ENCODE measurements at places on chromosomes 2 and 18.
A peak's percentile ranks its signal among the peaks of the same experiment; 100 is the strongest.

DNA sequence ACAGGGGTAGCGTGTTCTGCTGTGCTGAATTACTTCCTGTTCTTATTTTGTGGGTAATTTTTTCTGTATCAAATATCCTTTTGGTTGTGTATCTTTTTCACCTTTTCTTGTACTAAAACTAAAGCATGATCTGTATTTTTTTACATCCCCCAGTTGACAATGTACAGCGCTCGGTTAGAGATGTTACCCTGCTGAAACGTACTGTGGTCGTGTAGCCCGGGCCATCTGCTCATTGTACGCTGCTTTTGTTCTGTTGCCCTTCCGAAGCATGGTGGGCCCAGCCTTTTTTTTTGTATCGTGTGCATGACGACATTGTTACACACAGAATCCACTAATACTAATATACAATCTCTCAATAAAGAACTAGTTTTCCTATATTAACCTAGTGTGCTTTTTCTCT, 233.1 kb downstream of the HAUS1 start:
- peak; percentile 27 for DNase-seq

DNA sequence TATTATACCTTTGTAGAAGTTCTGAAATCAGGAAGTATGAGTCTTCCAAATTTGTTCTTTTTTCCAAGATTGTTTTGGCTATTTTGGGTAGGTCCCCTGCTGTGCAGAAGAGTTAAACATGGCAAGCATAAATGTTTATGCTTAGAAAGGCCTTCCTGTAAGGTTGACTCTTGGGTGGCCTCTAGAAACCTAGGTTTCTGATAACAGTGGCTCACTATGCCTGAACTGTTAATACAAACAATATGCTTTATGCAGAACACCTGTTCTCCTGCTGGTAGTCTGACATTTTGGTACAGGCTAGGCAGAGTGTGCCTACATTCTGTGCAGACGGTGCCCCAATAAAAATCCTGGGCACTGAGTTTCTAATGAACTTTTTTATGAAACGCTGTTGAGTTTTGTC, 10.1 kb downstream of the PTPN18 start:
- no peak for DNase-seq

GRCh38 chr2:145655165-145655765, 1135.3 kb upstream of the ZEB2 start:
- no peak for DNase-seq

GRCh38 chr2:74777161-74777900, 56.6 kb upstream of the HK2 start:
- no peak for DNase-seq

GRCh38 chr2:34353509-34354113, 754.5 kb upstream of the FAM98A start:
- no peak for DNase-seq

DNA sequence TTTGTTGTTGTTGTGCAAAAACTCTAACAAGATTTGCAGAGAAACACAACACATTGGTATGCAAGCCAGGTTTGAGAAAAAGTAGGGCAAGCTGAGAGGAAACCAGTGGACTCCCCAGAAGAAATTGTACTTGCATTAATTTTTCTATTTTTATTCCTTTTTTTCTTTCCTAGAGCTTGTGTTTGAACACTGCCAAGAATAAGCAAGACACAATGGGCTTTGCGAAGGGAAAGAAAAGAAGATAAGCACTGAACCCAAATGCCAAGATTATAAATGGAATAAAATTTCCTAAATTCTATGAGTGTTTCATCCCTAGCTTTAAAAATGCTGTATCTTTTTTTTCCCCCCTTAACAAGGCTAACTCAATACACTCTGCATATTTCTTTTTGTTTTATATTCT, 17.0 kb upstream of the CYTIP start:
- no peak for DNase-seq

GRCh38 chr2:99410276-99410675, 73.1 kb downstream of the EIF5B start:
- DNase-seq = no peak

- no peak for DNase-seq
These were observed 1.4 kb upstream of the BCL2 start for GRCh38 chr18:63320975-63321265.

DNA sequence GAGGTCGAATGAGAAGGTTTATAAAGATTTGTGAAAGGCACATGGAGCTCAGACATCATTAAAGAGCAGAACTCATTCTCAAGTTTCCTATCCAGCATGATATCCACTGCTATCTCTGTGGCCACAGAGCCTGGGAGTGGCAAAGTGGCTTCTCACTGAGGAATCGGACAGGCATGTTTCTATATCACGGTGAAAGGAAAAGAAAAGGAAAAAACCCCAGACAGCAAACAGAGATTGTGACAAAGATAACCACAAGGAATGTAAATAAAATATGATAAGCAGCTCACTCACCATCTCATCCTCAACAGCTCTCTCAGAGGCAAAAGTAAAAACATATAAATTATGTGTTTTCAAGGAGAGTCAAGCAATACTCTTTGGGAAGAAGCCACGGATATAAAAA, 2.5 kb downstream of the PID1 start:
- no peak for DNase-seq

DNA sequence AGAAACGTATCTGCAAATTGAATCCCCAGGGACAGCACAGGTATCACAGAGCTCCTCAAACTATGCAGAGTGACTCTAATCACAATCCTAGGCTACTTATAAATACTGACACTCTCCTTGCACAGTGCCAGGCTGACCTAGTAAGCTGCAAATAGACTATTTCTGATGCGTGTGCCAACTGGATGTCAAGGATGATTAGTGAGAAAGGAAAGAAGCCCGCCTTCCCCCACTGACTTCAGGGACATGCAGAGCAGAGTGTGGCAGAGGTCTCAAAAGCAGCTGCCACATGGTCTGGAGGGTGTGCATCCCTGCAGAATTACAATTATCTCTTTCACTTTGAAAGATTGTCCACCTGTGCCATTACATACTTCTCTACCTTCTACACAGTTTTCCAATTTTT, 235.6 kb downstream of the CPS1 start:
- peak; percentile 38 for DNase-seq

DNA sequence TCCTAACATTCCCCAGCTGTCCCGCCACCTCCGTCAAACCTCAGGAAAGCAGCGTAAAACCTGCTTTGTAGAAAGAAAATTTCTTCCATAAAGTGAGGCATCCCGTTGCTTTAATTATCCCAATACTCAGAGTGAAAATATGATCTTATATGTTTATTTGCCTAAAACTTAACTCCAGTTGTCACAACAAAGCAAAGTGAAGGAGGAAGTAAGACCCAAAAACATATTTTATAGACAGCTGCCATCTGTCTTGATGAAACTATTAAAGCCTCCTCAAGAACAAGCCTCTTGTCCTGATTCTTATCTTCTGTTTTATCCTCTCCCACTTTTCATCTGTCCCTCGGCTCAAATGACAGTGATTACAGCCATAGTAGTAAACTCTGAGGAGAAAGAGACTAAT, 28.9 kb upstream of the LPIN2 start:
- DNase-seq = no peak

GRCh38 chr2:133315280-133315679, 253.0 kb downstream of the NCKAP5 start:
- no peak for DNase-seq

DNA sequence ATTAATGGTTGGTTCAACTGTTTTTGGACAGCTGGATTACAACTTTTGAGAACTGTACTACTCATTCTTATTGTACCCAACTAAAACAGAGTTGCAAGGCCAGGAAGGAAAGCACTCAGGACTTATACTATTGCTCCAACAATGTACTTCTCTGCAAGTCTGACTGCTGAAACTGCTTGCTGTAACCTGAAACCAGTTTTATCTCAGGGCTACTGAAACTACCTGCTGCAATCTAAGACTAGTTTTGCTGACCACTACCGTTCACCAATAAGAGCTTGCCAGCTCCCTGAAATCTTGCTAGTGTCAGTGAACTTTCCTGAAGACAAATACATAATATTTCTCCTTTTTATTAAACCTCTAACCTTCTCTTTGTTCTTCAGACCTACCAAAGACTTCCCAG, 157.3 kb downstream of the CDCA7 start:
- no peak for DNase-seq

- no peak for DNase-seq
These were observed 325.1 kb upstream of the SLC39A10 start for GRCh38 chr2:195331966-195332365.

- DNase-seq = peak; percentile 67
These were observed 483 bp downstream of the OSBPL6 start for GRCh38 chr2:178194600-178195389.

DNA sequence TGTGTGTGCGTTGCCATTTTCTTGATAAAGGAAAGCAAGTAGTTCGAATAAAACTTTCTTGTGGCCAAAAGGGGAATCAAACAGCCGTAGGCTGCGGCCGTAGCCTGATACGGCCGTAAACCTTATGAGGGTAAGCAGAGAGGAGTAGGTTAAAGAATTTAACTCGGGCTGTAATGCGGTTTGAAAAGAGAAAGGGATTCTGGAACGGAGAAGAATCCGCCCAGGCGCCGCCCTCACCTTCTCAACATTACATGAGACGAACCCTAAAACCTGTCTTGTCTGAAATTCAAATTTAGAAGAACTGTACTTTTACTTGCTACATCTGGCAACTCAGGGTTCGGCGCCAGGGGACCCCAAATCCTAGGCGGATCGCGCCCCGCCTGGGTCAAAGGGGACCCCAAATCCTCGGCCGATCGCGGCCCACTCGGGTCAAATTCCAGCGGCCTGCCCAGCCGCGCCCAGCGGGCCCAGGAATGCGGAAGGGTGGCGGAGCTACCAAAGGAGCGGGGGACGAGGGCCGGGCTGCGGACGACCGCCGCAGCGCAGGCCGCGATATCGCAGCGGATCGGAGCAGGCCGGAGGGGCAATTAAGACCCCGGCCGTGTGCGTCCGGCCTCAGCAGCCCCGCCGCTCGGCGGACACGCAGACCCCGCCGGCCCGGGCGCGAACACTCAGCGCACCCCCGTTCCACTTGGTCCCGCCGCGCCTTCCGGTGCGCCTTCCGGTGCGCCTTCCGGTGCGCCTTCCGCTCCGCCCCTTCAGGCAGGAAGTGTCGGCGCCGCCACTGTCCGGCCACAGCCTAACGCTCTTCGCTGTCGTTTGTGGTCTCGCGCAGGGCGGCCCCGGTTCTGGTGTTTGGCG, at the start of gene MYL12B:
Gene MYL12B (plus strand): TSS at position 761 of the 861 bp plus-strand sequence. CDS start 10,766 bp downstream, outside the sequence.
- DNase-seq = peak; percentile 63

DNA sequence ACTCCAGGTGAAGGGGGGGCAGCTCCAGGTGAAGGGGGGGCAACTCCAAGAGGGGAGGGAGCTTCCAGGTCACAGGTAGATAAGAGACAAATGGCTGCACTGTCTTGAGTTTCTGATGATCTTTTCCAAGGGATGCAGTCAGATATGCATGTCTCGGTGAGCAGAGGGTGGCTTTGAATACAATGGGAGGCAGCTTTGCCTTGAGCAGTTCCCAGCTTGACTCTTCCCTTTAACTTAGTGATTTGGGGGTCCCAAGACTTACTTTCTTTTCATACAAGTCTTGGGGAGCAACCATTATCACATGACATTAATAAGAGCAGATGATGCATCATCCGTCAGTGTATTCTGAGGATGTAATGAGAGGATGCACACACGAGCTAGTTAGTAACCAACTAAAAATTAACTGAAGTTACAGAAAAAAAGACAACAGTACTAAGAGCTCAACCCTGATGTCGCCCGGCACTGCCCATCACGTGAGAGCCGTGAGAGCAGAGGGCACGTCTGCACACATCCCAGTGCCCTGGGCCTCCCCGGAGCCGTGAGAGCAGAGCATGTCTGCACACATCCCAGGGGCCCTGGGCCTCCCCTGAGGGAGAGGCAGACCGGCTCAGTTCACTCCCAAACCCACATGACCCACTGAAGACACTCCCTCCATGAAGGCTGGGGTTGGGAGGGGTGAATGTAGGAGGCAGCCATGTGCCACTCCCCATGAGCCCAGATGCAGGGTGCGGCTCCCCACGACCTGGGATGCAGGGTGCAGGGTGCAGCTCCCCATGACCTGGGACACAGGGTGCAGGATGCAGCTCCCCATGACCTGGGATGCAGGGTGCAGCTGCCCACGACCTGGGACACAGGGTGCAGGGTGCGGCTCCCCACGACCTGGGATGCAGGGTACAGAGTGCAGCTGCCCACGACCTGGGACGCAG, 39.4 kb downstream of the PXDN start:
- peak; percentile 25 for DNase-seq

- no peak for DNase-seq
These were observed 244.7 kb downstream of the CCDC178 start for GRCh38 chr18:33195795-33196194.

- no peak for DNase-seq
These were observed 43.0 kb upstream of the ACKR3 start for GRCh38 chr2:236526455-236527158.

GRCh38 chr18:35246831-35247230, 6.0 kb downstream of the ZNF397 start:
- DNase-seq = no peak

DNA sequence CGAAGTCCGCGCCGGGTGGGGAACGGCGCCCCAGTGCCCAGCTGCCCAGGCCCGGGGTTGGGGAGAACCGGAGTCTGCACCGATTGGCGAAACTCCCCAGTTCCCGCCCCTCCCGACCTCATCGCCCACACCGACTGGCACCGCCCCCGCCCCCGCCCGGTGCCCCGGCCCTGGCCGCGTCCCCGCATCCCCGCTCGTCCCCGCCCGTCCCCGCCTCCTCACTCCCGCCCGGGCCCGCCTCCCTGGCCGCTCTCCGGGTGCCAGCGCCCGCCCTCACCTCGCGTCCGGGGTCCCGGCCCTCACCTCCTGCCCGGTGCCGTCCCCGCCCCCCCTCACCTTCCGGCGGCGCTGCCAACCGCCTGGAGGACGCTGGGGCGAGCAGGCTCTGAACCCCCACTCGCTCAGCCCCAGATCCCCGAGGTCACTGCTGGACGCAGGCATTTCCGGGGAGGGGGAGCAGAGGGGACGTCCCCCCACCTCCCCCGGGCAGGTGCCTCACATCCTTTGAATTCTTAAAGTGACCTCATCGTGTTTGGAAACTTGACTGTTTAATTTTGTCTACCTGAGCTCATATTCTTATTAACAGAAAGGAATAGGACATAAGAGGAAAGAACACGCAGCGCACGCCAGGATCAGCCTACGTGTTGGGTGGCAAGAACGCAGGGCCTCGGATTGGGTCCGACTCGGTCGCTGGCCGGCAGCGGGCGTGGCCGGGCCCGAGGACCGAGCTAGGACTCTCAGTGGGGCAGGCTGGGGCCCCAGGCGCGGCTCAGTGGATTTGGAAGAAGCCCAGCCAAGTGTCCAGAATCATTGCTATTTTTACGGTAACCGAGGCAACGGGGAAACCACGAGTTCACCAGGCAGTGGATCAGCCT, at the start of gene FAM110C:
Gene FAM110C (minus strand): TSS at position 35 of the 875 bp plus-strand sequence. CDS start 120 bp downstream, outside the sequence.
- DNase-seq = no peak

Measured in BE2C (cell line).